ENCODE measurements at places on chromosomes 3 and 15. TPM values are rescaled to one million over a fixed set of nuclear protein-coding genes. Genes with fewer than 3 reads are reported as not detected.
A peak's percentile ranks its signal among the peaks of the same experiment; 100 is the strongest.

The ERICH6 gene
- total RNA-seq = 0.41 TPM

The MEX3B gene
- 3.5 TPM for total RNA-seq

DNA sequence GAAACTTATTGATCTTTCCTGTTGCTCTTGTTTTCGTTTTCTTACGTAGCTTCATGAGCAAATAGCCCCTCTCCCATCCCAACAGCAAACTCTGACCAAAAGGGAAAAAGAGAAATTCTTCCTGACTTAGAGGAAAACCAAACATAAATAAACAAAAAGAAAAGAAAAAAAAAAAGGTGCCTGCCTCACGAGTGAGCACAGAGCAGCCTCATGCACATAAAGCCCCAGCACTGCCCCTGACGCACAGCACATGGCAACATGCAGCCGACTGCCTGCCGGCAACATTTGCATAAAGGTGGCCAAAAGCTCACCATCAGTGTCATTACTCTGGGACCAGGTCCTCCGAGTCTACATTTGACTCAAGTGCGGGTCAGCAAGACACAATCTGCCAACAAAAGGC is 6.4 kb downstream of the POC1A start:
- DNase-seq = no peak

DNA sequence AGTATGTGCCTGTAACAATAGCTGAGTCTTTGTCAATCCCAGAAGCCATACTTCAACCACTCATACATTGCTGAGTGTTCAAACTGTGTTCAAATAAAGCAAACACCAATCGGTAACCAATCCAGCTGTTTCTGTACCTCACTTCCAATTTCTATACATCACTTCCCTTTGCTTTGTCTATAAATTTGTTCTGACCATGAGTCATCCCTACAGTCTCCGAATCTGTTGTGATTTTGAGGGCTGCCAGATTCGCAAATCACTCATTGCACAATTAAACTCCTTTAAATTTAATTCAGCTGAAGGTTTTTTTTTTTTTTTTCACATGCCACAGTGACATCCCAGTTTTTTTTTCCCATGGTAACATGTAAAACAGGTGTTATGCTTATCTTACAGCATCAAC is 870.3 kb downstream of the NAALADL2 start:
- no peak for DNase-seq

DNA sequence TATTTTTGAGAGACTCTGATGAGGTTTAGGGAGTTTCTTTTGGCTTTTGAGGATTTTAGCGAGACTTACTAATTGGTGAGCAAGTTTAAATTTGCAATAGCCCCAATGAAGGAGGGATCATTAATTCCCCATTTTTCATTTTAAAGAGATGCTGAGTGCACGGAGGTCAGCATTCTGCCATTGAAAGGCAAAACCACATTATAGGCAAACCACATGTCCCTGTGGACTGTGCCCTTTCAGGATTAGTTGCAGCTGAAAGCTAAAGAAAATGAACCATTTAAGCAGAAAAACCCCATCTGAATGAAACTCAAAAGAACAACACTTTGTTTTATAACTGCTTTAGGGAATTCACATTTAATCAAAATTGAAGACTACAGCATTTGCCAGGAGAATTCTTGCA is 246.5 kb downstream of the PDZRN3 start:
- no peak for DNase-seq

GRCh38 chr15:80985981-80986380 is 3.6 kb downstream of the MESD start:
- DNase-seq = no peak

- peak; percentile 25 for DNase-seq
Observed at GRCh38 chr3:189570916-189571315, 60.3 kb upstream of the TP63 start.
